Stimulated activated CD4-positive, alpha-beta T cell treated with anti-CD3 and anti-CD28 coated beads, Interleukin-1b, Interleukin-23, amount 100 ng/mL, for 1 hour (primary cell): ENCODE measurements at places on chromosomes 4 and X.

DNA sequence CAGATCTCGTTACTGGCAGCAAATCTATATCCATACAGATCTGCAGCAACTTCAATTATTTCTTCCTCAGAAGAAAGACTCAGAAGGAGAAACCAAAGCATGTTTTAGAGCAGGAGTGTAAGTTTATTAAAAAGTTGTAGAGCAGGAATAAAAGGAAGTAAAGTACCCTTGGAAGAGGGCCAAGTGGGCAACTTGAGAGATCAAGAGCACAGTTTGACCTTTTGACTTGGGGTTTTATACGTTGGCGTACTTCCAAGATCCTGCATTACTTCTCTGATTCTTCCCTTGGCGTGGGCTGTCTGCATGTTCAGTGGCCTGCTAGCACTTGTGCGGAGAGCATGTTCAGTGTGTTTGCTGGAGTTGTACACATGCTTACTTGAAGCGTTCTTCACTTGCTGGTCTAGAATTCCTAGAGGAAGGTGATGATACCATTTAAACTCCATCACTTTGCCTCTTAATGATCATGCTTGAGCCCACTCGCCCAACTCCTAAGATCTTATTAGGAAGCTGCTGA is 1114.7 kb upstream of the PABPC4L start:
- no peak for DNase-seq

- no peak for DNase-seq
These were observed 7.1 kb upstream of the NEIL3 start for GRCh38 chr4:177302371-177303100.

- no peak for DNase-seq
These were observed 404.6 kb downstream of the PRDM5 start for GRCh38 chr4:120517966-120518365.

DNA sequence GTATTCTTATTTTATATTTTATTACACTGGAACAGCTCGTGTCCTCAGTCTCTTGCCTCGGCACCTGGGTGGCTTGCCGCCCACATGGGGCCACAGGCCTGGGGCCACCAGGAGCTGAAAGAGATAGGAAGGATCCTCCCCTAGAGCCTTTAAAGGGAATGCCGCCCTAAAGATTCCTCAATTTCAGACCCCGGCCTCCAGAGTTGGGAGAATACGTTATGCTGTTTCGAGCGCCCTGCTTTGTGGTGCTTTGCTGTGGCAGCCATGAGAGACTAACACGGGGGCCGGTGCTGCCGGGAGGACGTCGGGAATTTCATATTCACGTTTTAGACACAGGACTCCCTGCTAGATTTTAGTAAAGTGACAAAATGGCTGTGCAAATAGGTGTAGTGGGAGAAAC is 33.2 kb downstream of the ACOX3 start:
- DNase-seq = no peak

DNA sequence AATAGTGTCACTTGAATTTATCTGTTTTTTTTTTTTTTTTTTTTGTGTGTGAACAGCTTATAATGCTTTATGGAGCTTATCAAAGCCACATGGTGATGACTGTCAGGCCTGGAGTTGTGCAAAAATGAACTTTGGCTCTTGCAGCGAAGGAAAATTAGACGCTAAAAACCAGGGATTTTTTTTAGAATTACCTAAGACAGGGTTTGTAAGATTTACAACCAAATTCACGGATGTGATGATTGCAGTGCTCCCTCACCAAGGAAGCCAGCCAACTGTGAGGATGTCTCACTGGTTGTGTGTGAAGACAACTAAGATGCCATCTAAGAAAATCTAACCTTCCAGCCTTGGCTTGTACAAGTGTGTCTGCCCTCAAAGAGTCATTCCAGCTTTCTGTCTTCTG is 127.1 kb upstream of the SLC4A4 start:
- no peak for DNase-seq

DNA sequence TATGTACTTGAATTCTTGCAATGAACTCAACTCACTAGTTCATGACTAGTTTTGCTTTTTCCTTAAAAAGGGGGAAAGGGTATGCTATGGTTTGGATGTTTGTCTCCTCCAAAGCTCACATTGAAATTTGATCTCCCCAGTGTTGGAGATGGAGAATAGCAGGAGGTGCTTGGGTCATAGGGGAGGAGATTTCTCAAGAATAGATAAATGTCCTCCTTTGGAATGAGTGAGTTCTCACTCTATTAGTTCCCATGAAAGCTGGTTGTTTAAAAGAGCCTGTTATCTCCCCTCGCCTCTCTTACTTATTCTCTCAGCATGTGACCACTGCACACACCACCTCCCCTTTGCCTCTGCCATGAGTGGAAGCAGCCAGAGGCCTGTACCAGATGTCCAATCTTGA is 109.4 kb upstream of the INTU start:
- DNase-seq = no peak

- no peak for DNase-seq
These were observed 27.6 kb downstream of the PHEX start for GRCh38 chrX:22059775-22060174.

GRCh38 chr4:52643785-52644244 is 15.3 kb downstream of the USP46 start:
- no peak for DNase-seq

DNA sequence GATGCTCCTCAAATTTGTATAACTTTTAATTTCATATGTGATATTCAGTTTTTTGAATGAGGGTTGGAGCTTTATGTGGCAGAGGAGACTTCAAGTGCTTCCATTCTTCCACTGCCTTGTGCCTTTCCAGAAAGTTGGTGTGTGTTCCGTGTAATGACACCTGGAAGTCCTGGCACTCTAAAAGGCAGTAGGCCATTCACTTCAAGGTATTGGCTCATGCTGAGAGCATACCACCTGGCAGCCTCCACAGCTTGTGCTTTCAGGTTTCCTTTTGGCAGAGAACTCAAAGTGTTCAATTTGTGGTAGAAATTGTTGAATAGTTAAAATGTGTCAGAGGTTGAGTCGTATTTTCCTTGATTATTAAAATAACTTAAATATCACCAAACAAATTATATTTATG is 49.6 kb downstream of the GRIA2 start:
- DNase-seq = no peak

GRCh38 chr4:162661913-162662312 is 498.1 kb upstream of the FSTL5 start:
- DNase-seq = no peak

GRCh38 chrX:107480272-107480671 is 30.8 kb downstream of the FRMPD3 start:
- DNase-seq = no peak

DNA sequence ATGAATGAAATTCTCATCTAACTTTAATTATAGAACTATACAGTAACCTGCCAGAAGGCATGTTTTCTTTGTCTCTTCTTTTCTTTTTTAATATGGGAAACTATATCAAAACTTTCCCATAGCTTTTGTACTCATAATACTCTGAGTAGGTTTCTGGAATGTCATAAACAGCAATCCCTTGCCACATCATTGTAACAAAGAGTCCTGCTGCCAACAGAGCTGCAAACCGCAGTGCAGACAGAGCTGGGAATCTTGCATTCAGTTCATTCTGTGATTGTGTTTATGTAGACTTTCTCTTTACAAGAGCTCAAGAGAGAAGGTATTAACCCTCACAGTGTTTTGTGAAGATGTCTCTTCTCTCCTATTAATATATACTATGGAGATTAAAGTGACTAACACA is 304.4 kb upstream of the SLIT2 start:
- DNase-seq = no peak

DNA sequence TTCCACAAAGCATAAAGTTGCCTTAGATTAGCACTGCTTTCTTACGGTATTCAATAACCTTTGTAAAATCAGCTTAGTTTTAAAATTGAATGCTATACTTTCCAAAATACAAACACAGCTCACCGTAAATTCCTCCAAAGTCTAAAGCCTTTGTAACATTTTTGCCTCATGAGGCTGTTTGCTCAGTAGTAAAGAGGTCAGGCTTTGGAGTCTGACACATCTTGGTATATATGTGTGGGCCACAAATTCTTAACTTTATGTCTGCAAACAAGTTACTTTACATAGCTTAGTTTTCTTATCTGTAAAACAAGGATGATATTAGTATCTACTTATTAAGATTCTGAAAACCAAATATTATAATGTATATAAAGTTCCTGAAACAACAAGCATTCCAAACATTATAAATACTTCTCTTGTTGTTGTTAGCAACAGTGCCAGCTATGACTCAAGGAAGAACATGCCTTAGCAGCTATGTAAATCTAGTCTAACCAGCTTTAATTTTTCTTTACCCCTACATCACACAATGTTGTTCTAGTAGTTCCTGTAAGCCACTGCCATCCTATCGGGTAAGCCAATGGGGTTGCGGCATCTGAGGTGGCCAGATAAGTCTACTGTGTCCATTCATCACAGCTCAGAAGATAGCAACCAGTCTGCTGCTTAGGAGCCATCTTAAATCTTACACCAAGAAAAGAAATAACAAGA is 709.0 kb downstream of the KLHL13 start:
- DNase-seq = no peak
